ENCODE measurements at places on chromosomes 6 and 20.
A peak's percentile ranks its signal among the peaks of the same experiment; 100 is the strongest.

DNA sequence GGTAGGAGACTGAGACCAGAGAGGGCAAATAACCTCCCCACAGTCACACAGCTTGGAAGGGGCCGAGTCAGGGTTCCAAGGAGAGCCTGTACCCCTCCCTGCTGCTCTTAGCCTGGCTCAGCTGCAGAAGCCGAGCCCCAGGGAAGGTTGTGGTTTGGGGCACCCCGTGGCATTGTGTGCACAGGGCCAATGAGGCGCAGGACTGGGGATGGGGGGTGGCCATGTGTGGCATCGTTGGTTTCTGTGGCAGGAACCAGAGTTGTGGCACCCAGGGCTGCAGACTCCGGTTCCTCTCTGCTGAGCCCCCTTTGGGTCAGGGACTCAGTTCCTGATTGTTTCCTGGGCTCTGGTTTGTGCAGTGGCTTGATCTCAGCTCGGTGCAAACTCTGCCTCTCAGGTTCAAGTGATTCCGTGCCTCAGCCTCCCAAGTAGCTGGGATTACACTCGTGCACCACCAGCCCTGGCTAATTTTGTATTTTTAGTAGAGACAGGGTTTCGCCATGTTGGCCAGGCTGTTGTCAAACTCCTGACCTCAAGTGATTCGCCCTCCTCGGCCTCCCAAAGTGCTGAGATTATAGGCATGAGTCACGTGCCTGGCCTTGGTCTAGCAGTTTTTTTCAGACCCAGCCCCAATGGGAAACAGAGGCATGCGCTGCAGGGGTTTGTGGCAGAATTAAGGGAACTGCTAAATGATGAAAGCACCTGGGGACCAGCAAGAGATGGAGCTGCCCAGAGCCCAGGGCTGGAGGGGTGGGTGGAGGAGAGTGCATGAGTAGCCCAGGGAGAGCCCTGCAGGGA, 221.0 kb upstream of the SULF2 start:
- no peak for DNase-seq

DNA sequence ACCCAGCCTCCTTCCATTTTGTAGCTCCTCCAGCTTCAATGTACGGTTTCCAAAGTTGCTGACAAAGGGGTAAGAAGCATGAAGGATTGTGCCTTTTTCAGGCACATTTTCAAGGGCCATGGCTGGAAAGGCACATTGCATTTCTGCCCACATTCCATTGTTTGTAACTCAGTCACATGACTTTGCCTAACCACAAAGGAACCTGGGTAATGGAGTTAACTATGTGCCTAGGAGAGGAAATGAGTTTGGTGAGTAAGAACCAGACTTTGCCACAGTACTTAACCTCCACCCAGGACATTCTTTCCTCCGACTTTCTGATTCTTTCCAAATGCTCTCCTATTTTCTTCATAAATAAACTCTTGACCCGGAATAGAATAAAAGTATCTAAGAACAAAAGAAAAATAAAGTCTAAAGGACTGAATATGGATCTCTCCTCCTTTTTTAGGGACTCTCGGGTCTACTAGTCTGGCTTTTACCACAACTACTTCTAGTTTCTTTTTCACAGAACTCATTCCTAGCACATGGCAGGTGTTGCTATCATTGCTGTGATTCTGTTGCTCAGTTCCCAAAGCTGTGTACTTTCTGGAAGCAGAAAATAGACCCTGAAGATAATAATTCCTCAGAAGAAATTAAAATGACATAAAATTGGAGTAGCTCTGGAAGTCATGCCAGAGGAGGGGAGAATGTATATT, 81.5 kb upstream of the ISM1 start:
- no peak for DNase-seq

- DNase-seq, result no peak
Measured at GRCh38 chr6:82866446-82866845, 199.2 kb downstream of the UBE3D start.

GRCh38 chr6:24069526-24069925, 56.5 kb upstream of the NRSN1 start:
- no peak for DNase-seq

DNA sequence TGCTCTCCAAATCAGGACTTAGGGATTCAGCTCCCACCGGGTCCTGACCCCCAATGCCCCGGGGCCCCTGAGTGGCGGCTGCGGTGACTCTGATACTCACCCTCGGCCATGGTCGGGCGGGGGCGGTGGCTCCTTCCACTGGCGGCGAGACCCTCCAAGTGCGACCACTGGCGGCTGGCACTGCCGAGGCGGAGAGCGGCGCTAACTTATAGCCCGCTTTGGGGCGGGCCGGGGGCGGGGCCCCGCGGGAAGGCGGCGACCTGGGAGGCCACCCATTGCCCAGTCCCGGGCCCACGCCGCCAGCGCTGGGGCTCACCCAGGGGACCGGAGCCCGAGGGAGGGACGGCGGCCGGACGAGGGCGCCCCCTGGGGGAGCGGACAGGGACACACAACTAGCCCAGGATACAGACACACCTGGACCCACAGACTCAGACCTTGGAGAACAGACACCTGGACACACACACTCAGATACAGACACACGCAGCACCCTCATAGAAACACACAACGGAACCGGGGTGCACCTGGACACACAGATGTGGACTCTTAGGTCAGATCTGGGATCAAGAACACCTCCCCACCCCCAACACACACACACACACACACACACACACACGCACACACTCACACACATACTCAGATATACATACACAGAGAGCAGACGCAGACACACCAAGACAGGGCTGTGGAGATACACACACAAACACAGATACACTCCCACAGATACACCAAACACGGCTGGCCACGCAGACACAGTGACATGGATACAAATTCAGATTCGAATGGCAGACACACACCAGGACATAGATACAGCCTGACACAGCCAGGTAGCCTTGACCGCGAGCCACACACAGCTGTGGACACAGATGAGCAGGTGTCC, at the start of gene TGM2:
TGM2 (minus strand) TSS at position 182 of the 877 bp plus-strand sequence; CDS start at position 110, 72 bp downstream.
- peak; percentile 94 for DNase-seq

GRCh38 chr6:14252271-14252850, 134.8 kb downstream of the CD83 start:
- no peak for DNase-seq

DNA sequence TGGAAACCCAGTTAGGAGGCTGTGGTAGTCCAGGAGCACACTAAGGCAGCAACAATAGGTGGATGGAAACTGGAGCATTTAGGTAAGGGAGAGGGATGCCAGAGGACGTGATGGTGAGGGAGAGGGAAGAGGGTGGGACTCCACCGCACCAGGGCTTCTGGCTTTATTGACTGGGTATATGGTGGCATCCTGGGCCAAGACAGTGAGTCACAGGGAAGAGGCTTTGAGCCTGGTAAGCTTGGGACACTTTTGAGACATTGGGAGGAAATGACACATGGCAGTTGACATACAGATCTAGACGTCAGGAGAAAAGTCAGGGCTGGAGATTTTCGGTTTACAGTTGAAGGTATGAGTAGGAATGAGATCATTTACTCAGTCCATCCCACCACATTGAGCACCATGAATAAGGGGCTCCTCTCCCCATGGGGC, 14.9 kb downstream of the NT5E start:
- DNase-seq, result peak; percentile 53

- DNase-seq, result no peak
Measured at GRCh38 chr6:139380168-139380567, 5.7 kb upstream of the CITED2 start.

DNA sequence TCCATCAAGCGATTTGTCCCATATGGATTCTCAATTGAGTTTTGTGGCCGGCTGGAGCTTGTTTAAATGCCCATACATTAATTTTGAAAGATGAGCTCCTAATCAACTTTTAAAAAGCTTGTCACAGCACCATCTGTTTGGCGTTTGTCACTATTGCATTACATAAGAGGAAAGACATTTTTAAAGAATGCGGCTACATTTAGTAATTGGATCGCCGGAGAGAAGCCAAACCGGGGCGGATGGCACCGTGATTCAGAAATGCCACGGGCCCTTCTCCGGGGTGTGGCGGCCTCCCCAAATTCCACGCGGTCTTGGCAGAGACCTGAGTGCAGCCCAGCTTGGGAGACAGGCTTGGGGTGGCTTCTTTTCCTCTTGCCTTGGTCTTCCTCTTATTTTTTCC, 67.7 kb upstream of the ZNFX1 start:
- peak; percentile 92 for DNase-seq

DNA sequence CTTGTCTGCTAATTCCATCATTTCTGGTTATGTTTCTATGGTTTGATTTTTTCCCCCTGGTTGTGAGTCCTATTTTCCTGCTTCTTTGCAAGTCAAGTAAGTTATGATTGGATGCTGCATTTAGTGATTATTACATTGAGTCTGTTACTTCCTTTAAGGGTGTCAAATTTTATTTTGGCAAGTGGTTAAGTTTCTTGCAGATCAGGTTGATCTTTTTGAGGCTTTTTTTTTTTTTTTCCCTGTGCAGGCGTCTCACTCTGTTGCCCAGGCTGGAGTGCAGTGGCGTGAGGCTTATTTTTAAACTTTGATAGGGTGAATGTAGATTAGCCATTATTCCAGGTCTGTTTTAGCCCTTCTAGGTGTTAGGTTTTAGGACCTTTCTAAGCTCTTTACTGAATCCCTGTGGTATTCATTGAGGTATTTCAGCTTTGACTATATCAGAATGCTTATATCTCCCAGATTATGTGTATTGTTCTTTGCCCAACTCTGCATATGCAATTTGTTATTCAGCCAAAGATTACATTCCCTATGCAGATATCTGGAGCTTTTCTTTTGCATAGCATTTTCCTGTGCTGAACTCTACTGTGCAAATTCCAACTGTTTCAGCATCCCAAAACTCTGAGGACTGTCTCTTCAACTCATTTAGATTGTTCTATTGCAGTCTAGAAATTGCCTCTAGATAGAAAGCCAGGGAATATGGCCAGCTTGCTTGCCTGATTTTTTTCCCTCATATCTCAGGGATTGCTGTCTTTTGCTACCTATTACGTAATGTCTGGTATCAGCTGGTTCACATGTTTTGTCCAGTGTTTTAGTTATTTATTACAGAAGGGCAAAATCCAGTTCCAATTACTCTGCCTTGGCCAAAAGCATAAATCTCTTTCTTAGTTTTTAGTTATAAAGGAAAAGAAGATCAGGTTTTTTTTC, 113.3 kb downstream of the AFG1L start:
- DNase-seq, result peak; percentile 34

DNA sequence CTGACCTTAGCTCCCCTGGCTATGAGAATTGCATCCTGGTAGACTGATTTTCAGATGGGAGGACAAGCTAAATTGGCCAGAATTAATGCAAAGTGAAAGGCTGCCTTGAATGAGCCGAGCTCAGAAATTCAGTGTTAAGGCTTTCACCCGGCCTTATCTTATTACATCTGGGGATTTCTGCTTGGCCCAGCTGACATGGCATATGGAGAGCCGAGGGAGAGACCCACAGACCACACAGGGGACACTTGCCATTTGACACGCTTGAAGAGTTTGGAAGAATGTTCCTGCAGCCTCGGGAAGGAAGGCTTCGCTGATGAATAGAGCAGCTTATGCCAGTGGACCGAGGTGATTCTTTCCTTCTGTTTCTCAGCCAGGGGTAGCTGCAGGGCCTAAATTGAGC, 9.0 kb downstream of the MOCS3 start:
- DNase-seq, result no peak

- DNase-seq, result no peak
Measured at GRCh38 chr6:6331946-6332601, 11.6 kb upstream of the F13A1 start.

DNA sequence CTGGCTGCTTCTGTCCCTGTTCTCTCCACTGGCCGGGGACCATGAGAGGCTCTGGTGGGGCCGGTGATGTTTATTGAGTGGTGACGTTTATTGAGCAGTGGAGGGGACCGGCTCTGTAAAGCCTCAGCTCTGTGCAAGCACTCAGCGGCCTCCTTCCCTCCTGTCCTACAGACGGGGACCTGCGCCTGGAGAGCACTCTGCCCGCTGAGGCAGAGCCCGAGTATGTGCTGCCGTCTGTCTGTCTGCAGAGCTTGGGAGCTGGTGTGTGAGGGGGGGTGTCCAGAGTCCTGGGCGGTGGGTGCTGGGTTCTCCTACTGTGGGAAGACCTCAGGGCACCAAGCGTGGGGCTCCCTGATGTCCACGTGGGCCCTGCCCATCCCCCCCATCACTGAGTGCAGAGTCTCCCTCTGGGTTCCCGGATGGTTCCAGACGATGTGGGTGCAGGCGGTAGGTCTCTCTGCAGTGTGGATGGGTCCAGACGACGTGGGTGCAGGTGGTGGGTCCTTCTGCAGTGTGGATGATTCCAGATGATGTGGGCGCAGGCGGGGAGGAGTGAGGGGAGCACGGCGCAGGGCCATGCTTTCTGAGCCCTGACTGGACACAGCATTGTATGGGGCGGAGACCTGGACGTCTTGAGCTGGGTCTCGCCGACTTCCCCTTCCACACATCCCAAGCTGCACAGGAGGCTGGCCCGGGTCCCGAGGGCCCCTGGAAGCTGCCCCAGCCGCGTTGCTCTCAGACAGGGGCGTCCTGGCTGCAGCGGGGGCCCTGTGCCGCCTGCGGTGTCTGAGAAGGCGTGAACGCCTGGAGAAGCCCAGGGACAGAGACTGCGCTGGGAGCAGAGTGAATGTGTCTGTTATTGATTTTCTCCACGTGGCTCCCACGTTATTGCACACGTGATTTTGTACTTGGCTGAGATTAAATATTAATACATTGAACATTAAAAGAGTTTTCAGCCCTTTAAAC, 14.9 kb upstream of the BHLHE23 start:
- DNase-seq, result no peak

DNA sequence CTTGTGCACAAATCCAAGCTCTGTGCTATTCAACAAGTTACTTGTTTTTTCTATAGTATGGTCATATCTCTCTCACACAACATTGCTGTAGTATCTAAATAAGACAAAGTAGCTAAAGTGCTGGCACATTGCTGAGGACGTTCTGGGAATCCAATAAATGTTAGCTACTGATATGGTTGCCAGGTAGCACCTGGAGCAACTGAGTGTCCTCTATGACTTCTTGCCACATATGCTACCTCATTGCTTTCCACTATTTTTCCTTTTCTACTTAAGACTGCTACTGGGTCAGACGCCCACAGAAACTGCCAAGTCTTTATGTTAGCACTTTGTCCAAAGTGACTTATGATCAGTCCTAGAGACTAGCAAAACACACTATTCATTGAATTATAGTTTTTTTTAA, 85.3 kb downstream of the SYCP2 start:
- DNase-seq, result no peak

DNA sequence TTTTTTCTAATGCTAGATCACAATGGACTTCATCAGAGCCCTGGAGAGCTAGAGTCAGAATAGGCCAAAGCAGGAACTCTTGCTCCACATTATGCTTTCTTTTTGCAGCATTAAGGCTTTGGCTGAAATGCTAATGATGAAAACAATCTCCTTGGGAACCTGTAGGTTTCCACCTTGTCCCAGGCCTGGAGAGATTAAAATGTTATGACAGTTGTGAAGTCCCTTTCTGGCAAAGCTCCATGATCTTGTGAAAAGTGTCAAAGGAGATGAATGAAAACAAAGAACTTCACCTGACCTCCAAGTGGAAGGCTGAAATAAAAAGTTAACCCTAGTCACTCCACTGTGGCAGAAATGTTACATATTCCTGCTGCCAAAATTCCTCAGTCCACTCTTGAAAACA, 64.0 kb upstream of the LRRC1 start:
- no peak for DNase-seq

DNA sequence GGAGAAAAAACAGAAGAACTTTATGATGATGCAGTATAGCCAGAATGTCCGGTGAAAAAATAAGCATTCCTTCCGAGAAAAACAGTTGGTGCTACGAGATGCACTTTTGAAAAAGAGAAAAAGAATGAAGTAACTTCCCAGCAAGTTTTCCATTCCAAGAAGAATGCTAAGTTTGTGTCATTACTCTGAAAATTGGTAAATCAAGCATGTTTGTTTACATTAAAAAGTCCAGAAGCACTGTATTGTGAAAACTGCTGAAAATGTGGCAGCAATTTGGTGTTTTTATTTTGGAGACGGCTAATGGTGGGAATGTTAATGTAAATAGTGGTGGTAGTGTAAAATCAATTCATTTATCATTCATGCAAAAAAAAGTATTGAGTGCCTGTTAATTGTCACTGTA, 46.3 kb downstream of the MKKS start:
- DNase-seq, result no peak

All from GM03348 (cell line).